ENCODE measurements at places on chromosomes 13 and 19. TPM values are rescaled to one million over a fixed set of nuclear protein-coding genes. Genes with fewer than 3 reads are reported as not detected.

Gene NLRP4
- total RNA-seq, result not detected

Gene PTPRH
- 4.3 TPM for total RNA-seq

Gene LENG9
- total RNA-seq, result 6.8 TPM

Gene S1PR4
- not detected for total RNA-seq

Gene RGL3
- total RNA-seq, result 2.0 TPM

Gene NCAN
- total RNA-seq, result 0.03 TPM

Gene ZNF132
- total RNA-seq, result 0.10 TPM

Gene CEACAM4
- not detected for total RNA-seq

Gene COX6B1
- 1,513 TPM for total RNA-seq

Gene CERS1
- total RNA-seq, result 5.1 TPM

Gene PEX11G
- total RNA-seq, result 1.8 TPM

Gene MUC16
- 0.06 TPM for total RNA-seq

Gene ALG11
- 9.5 TPM for total RNA-seq

Gene NRTN
- 0.58 TPM for total RNA-seq

Gene FPR1
- total RNA-seq, result 0.07 TPM

Gene ZNF813
- total RNA-seq, result 0.13 TPM

Gene SRRM5
- total RNA-seq, result 0.84 TPM

Gene IL27RA
- 9.2 TPM for total RNA-seq

Gene MYO1F
- 0.25 TPM for total RNA-seq

Gene ERICH4
- total RNA-seq, result not detected

Gene GJB2
- total RNA-seq, result 0.69 TPM

Gene NFIX
- total RNA-seq, result 3.3 TPM

Gene KIR3DL1
- not detected for total RNA-seq

Gene ZNF112
- total RNA-seq, result 1.1 TPM

Gene NLRP11
- not detected for total RNA-seq

Gene NLRP9
- not detected for total RNA-seq

Gene FAM216B
- not detected for total RNA-seq

Gene DPF1
- 3.5 TPM for total RNA-seq

Gene DOCK6
- 6.0 TPM for total RNA-seq

Gene A1BG
- 13.2 TPM for total RNA-seq

Gene CGB8
- total RNA-seq, result 5.1 TPM

Gene ELAVL3
- total RNA-seq, result not detected

Gene IFI30
- total RNA-seq, result 10.4 TPM

Gene FFAR2
- total RNA-seq, result not detected

Gene ATCAY
- 0.12 TPM for total RNA-seq

Gene ZNF790
- 0.57 TPM for total RNA-seq

Gene TEX26
- total RNA-seq, result not detected

Gene ZNF471
- not detected for total RNA-seq

Gene CEACAM20
- total RNA-seq, result not detected

Gene NXNL1
- not detected for total RNA-seq

Gene AMER2
- total RNA-seq, result not detected

Gene TMEM255B
- 0.85 TPM for total RNA-seq

Gene THSD8
- 17.2 TPM for total RNA-seq
